ENCODE measurements at places on chromosomes 5 and 9.

DNA sequence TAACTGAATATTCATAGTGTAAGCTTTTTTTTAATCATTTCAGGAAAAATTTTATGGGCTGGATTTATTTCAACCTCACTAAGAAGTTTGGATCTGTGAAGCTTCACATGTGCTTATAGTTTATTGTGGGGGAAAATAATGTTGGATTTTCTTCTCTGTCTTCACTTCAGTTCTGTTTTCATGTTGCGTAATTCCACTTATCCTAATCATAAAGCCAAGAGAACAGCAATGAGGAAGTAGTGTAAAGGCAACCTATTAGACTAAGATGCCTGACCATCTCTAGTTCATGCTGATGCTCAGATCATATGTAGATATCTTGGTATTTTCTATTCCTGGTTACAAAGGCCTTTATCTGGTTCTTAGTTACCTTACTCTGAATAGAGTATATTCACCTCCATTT, 50.0 kb downstream of the CD180 start:
- no peak for DNase-seq

- DNase-seq: no peak
Measured at GRCh38 chr9:107358986-107359385, 75.9 kb downstream of the RAD23B start.

DNA sequence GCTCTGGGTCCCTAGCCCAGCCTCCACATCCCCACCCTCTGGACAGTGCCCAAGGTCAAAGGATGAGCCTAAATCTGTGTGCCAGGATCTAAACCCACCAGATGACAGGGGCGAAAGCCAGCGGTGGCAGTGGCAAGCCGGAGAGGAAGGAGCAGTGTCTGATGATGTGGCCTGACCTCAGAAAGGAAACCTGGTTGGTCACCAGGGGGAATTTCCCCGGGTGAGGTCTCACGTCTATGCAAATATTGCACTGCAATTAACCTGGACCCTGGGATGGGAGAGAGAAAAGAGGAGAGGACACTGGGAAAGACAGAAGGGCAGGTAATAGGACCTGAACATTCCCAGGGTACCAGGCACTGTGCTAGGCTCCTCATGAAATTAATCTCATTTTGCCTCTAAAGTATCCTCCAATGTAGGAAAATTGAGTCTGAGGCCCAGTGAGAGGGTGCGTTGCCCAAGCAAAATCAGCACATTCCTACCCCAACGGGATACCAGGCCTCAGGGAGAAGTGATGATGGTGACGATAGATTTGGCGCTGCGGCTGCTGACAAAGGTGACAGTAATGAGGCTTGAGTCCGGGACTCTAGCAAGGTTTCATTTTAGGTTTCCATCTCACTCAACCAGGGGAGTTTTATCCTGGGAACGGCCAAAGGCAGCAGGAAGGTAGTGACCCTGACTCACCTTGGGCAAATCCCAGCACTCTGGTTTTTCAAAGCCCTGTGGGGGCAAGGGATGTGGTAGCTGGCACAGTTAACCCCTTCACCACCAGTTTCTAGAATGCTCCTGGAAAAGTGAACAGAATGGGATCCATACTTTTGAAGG, 13.4 kb upstream of the TNIP1 start:
- DNase-seq: peak; percentile 36

DNA sequence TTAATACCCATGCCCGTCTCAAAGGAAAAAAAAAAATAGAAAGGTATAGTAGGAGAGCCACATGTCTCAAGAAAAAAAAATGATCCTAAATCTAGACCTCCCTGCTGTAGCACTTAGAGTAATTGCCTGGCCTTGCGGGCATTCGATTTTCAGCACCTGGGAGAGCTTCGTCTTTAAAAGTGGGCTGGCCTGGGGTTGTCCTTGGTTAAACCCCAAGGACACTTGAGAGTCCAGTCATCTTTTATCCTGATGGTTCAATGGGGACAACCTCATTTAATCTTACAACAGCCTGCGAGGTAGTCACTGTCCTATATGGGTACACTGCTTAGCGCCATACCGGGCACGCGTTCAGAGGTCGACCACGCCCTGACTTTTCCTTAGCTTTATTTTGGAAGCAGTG, 60.1 kb downstream of the MAT2B start:
- DNase-seq: peak; percentile 15

DNA sequence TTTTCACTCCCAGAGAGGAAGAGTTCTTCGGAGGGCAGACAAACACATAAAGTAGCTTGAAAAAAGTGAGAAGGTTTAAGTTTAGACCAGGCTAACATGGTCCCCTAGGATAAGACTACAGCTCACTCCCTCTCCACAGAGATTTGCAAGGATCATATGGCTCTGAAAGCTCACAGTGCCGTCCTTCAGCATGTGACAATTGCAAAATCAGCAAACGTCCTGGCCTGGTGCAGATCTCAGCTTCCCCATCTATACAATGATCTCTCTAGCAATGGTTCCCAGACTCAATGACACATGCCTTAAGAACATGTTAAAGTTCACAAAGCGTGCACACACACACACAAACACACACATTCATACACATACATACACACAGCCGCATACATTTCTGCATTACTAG, 327.6 kb downstream of the ACTL7B start:
- no peak for DNase-seq

DNA sequence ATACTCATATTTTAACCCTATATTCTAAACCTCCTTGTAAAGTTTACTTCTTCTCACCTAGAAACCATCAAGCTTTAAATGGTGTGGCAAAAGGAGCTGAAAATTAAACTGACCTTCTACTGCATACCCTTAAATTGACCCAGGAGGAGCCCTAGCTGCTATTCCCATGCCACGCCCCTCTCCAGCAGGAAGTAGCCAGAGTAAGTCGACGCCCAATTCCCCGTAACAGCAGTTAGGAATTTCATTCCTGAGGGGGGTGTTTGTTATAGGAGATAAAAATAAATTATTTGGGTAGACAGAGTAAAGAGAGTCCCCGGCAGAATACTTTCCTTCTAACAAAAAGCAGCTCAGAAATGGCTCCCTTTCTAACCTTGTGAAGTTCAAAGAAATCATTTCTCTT, 111.8 kb upstream of the FAM174A start:
- DNase-seq: no peak

DNA sequence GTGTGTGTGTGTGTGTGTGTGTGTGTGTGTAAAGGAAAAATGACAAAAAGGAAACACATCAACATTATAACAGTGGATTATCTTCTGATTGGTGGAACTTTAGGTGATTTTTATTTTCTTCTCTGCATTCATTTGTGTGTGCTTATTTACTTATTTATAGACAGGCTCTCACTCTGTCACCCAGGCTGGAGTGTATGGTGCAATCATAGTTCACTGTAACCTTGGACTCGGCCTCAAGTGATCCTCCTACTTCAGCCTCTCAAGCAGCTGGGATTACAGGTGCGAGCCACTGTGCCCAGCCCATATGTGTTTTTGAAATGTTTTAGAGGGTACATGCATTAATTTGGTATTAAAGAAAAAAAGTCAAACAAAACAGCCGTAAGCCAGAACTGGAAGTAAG, 39.1 kb downstream of the FAT2 start:
- no peak for DNase-seq

GRCh38 chr5:171632616-171633015, 153.0 kb upstream of the SMIM23 start:
- no peak for DNase-seq

- no peak for DNase-seq
Measured at GRCh38 chr5:170254056-170254455, 21.3 kb downstream of the C5orf58 start.

GRCh38 chr9:107090218-107090617, 192.9 kb upstream of the RAD23B start:
- DNase-seq: no peak

DNA sequence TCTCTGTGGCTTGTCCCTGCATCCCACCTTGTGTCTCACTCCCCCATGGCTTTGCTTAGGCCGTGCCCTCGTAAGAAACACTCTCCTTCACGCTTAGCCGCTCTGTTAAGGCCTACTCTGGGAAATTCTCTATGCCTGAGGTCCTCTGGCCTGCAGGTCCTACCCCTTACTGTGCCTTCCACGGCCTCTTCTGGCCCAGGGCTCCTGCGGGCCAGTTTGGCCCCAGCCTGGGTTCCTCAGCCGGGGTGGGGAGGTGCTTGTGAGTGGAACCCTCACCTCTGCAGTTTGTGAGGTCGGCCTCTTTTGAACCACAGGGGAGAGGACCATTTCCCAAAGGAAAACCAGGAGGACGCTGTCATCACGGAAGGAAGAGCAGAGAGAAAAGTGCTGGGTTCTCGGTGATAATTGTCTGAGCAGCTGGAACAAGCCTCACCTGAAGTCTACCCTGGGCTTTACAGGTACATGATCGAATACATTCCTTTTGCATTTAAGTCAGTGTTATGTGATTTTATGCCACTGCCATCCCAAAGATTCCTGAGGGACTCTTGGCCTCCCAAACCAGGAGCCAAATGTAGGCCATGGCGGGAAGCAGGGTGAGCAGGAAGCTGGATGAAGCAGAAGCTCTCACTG, 28.8 kb upstream of the GFPT2 start:
- no peak for DNase-seq

- no peak for DNase-seq
Measured at GRCh38 chr5:101796427-101796826, 499.7 kb downstream of the SLCO4C1 start.

DNA sequence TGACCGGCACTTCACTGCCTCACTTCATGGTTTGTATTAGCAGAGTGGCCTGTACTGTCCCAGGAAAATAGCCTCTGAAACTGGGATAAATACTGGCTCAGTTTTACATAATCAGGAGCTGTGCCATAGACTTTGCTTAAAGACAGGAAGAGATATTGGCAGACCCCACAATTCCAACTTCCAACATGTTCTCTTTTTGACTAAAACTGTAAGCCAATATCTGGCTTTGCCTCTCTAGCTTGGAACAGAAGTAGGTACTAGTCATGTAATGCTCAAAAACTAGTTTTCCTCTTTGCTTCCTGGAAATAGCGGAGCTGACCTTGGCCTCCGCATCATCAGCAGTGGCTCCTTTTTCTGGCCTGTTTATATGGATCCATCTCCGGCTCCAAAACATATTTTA, 276.9 kb downstream of the CDH9 start:
- no peak for DNase-seq

DNA sequence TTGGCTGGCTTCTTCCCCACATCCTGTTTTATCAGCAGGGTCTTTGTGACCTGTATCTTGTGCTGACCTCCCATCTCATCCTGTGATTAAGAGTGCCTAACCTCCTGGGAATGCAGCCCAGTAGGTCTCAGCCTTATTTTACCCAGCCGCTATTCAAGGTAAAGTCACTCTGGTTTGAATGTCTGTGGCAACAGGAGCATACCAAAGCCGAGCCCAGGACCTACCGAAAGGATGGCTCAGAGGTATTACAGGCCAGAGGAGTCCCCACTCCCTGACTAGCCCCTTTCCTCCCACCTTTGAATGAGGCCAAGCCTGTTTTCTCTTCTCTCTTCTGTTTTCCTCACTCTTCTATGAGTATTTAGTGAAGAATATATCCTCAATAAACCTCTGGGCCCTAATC, 271.3 kb downstream of the OSTF1 start:
- no peak for DNase-seq

DNA sequence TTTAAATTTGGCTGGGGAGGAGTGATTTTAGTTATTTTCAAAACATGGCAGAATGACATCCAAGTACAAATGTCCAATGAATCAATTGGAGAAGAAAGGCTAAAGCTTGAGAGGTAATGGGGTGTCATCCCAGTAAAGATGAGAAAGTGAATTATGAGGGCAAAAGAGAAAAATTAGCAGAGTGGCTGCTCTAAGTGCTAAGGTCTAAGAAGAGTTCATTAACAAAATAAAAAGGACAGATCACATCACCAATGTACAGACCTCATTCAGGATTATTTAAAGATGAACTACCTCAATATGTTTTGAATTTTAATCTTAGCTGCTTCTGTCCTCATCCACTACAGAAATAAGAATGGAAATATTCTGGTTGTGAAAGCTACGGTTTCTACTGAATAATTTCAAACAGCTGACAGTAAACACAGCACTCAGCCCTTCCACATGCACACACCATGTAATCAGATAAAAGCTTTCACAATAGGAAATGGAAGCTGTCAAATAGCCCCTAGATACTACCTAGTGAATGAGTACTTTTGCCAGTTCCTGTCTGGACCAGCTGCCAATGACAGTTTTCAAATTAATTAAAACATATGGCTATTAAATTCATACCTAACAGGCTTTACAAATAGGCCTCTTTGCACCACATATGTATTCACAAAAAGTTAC, 171.5 kb downstream of the SSBP2 start:
- no peak for DNase-seq

- peak; percentile 71 for DNase-seq
Measured at GRCh38 chr5:143308731-143309130, 94.8 kb downstream of the NR3C1 start.

- DNase-seq: no peak
Measured at GRCh38 chr9:107969727-107970126, 480.2 kb upstream of the KLF4 start.

GRCh38 chr5:16411235-16411634, 54.4 kb downstream of the ZNF622 start:
- DNase-seq: no peak

- DNase-seq: peak; percentile 64
Measured at GRCh38 chr9:123611226-123611625, 255.2 kb downstream of the CRB2 start.

GRCh38 chr9:119298076-119298853, 71.0 kb downstream of the BRINP1 start:
- DNase-seq: no peak

DNA sequence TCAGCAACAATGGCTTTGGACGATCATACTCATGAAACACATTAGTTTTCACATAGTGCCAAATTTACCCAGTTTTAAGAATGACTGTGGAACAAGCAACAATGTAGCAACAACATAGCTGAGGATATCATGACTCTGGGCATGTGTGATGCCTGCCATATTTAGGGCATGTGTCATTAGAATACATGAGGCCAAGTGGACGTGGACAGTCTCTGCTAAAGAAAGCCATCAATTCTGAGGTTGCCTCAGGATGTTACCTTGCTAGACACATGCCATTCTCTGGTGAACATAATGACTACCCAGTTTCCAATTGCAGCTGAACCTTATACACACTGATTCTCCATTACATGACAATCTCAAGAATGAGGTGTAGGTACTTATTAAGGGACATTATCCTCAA, 103.3 kb upstream of the ADAMTS19 start:
- DNase-seq: no peak

DNA sequence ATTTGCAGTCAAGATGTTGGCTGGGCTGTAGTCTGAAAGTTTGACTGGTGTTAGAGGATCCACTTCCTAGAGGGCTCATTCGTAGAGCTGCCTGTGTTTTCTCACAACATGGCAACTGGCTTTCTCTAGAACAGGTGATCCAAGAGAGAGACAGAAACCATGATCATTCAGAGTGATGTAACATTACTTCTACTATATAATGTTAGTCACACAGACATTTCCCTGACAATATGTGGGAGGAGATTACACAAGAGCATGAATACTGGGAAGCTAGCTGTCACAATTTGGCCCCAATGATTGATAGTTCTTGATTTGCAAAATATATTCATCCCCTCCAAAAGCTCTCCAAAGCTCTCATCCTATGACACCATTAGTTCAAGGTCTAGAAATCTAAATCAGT, 10.9 kb upstream of the TMEM161B start:
- no peak for DNase-seq

- peak; percentile 57 for DNase-seq
Measured at GRCh38 chr5:36696059-36696673, 89.8 kb downstream of the SLC1A3 start.

GRCh38 chr5:9051779-9052178, 494.1 kb downstream of the SEMA5A start:
- DNase-seq: no peak

- DNase-seq: no peak
Measured at GRCh38 chr9:125255781-125256391, 5.7 kb upstream of the GAPVD1 start.

All from fibroblast of skin of scalp (primary cell).